NCI-H460 (cell line): ENCODE measurements at places on chromosomes 7 and 10.

GRCh38 chr7:25105911-25106310, 19.1 kb downstream of the CYCS start:
- DNase-seq, result no peak

DNA sequence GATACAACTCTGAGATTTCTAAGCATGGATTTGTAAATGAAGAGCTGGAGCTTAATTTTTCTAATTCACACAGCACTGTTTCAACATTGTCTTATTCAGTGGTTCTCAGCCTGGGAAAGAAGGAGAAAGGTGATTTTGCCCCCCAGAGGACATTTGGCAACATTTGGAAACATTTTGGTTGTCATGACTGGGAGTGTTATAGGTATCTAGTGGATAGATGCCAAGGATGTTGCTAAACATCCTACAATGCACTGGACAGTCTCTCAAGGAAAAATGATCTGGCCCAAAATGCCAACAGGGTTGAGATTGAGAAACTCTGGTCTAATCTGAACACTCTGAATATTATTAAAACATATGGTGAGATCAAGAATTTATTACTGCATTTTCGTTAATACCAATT, 3.8 kb upstream of the CAV2 start:
- no peak for DNase-seq

DNA sequence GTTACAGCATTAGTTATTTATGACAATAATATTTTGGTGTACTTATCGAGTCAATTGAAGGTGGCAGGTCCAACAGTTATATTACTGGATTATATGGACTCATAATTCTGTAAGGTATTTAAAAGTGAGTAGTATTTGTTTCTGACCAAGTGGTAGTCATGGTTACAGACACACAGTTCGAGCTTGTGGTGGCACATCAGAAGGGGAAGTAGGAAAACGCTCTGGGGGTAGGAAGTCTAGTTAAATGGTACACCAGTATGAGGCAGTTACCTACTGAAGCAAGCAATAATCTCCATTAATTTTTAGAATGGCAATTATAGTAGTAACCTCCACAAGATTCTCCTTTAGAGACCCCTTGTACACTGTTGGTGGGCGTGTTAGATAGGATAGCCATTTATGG, 541.2 kb downstream of the ETV1 start:
- DNase-seq, result no peak

DNA sequence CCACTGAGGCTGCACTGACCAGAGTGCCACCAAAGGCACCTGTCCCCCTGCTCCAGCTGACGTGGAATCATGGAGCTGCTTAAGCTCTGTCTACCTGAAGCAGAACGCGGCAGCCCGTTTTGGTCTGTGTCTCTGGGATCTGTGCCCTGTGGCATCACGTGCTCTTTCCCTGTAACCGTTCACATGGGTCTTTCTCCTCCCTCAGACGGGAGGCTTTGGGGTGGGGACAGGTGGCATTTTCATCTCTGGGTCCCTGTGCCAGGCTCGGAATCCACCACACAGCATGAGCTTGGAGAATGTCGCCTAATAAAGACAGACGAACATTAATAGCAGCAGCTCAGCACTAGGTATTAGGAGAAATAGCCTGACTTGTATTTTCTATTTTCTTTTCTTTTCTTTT, 1.6 kb upstream of the ADAP1 start:
- no peak for DNase-seq

GRCh38 chr10:624605-625332, 64.7 kb downstream of the DIP2C start:
- peak; percentile 23 for DNase-seq

DNA sequence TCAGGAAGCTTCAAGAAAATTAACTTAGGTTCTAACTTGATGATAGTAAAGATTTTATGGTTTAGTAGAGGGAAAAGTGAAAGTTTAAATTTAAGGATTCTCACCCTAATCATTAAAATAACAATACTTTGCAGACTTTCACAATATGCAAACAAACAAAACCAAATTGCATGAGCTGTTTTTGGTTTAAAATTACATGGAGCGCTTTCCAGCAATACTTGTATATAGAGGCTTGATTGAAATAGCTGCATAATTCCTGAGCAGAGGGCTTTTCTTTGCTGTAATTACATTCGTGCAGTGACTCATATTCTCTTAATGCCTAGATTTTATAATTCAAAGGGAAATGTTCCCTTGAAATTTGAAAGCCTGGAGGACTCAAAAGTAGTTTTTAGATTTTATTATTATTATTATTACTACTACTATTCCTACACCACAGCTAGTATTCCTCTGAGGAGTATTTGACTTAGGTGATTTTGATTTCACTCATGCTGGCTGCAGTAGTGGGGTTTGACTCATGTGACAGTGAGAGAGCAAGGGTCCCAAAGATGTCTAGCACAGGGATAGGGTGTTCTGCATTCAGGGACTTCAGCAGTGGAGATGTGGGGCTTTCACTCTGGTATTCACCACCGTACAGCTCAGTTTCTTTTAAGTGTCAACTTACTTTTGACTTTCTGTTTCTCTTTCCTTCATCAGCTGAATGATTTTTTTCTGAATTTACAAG, 138.1 kb downstream of the ADAM22 start:
- no peak for DNase-seq

DNA sequence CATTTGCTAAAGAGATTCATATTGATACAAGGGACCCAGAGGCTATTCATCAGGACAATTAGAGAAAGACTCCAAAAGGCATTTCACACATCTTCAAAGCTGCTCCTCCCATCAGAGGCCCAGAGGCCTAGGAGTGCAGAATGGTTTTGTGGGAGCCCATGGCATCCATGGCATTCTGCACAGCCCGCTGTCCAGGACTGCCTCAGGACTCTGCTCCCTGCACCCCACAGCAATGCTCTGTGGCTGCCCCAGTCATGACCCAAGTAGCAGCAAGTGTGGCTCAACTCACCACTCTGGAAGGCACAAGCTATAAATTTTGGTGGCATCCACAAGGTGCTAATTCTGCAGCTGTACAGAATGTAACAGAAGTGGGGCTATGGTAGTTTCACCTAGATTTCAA, 38.5 kb downstream of the ZNF438 start:
- DNase-seq, result no peak

DNA sequence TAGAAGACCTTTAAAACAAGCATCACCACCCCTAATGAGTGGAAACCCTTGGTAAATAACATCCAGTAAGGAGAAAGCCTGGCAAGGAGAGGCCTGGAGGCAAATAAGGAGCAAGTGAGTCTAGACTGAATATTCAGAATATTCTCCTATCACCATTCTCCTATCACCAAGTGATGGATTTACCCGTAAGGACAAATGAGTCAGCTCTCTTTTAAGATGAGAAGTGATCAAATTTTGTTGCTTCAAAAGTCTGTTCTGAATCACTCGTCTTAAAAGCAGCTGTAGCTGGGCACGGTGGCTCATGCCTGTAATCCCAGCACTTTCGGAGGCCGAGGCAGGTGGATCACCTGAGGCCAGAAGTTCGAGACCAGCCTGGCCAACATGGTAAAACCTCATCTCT, 28.4 kb downstream of the KIAA1549 start:
- no peak for DNase-seq

- no peak for DNase-seq
Measured at GRCh38 chr10:34726862-34727261, 88.2 kb downstream of the PARD3 start.

- no peak for DNase-seq
Measured at GRCh38 chr7:36245684-36246299, 92.7 kb downstream of the EEPD1 start.

- no peak for DNase-seq
Measured at GRCh38 chr10:133401500-133401899, 7.5 kb downstream of the MTG1 start.

DNA sequence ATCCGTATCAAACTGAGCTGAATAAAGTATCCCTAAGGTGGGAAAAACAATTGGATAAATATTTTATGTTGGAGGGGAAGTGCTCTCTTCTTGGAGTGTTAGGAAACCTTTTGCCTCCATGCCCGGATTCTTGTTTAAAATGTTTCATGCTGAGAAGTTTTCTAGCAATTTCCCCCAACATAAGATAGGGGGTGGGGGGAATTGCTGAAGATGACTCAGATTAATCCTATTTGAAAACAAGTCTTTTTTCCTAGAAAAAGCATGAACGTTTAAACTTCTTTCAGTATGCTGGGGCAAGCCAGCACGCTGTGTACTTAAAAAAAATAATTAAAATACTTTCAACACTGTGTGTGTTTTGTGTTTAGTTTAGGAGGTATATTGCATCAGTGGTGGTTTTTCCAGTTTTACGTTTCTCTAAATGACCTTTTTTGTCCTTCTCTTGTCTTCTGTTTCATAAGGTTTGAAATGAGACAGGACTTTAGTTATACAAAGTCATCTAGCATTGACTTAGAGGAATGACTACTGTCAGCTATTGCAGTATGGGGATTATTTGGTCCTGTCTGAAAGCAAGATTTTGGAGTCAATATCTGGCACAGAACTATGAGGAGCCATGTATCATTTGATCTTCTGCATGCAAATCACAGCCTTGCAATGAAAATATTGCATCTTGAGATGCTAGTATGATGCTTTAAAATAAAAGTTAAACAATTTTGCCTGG, 295.9 kb downstream of the GATA3 start:
- no peak for DNase-seq

- DNase-seq, result no peak
Measured at GRCh38 chr10:60310740-60311139, 78.9 kb downstream of the ANK3 start.

DNA sequence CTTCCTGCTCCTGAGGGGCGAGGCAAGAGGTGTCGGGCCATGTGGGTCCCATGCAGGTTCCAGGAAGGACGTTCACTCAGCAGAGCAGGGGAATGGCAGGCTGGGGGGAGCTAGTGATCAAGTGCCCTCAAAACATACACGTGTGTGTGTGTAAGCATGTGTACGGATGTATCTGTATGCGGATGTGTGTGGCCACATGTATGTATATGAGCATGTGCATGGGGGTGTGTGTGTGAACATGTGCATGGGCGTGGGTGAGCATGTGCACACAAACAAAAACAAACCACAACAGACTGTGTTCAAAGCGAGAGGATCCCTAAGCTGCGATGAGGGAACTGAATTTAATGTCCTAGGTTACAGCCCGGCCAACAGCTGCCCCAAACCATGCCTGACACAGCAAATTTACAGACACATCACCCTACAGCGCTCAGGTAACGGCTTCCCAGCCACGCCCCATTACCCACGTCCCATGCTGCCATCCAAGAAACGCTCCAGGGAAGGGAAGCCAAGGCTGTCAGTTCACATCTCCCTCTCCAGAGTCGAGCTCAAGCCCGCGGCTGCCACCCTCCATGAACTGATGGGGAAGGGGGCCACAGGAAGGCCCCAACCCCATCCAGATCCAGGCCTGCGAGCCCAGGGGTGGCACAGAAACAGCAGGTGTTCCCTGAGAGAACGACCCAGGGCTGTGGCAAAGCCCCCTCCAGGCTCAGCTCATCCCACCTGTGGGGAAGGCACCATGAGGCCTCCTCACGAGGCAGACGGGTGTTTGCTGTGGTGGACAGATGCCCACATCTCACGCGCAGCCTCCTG, 56.6 kb downstream of the PTPRN2 start:
- DNase-seq, result no peak

- DNase-seq, result no peak
Measured at GRCh38 chr10:6607778-6608177, 27.7 kb upstream of the PRKCQ start.

GRCh38 chr10:97056003-97056630, 129.6 kb downstream of the SLIT1 start:
- DNase-seq, result no peak

GRCh38 chr10:78178940-78179339, 145.3 kb downstream of the RPS24 start:
- no peak for DNase-seq

GRCh38 chr7:151429560-151430331, 10.2 kb downstream of the CRYGN start:
- DNase-seq, result no peak

- no peak for DNase-seq
Measured at GRCh38 chr7:151699147-151699927, 177.6 kb downstream of the PRKAG2 start.
